ENCODE measurements at places on chromosomes 1 and 21. TPM values are rescaled to one million over a fixed set of nuclear protein-coding genes. Genes with fewer than 3 reads are reported as not detected.

GRCh38 chr1:21657456-21658190 lies 11.5 kb downstream of the RAP1GAP start:
- no peak for DNase-seq

The GSTM1 gene
- total RNA-seq, result 33.5 TPM

The KLF17 gene
- not detected for total RNA-seq

DNA sequence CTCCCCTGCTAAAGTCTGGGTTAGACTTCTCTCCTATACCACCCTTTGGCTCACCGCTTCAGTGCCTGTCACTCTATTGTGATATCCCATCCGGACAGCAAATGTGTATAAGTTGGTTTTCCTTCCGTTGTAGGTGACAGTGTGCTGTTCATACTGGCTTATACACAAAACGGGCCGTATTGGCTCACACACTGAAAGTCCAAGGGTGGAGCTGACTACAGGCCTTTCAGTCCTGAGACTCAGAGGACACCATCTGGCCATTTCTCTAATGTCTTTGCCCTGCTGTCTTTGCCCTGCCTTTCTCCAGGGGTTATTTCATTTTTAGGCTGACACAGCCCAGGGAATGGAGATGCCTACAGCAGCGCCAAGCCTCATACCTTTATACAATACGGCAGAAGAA lies 90.7 kb downstream of the URB2 start:
- DNase-seq, result no peak

DNA sequence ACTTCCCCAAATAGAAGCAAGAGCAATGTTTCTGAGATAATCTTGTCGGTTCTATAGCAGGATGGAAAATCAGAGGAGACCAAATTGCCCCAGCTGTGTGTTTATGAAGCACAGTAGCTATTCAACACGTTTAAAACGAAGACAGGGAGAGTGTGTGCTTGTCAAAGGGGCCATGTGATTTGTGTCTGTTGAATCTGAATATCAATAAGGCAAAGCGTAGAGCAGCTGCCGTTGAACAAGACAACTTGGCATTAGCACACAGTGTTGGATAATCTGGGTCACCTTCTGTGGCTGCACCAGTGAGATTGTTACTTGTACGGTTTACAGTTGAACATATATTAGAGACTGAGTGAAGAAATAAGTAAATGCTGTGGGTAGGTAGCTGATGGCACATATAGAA lies 1.0 kb downstream of the CRB1 start:
- no peak for DNase-seq

GRCh38 chr1:21258331-21259134 lies 31.7 kb downstream of the ECE1 start:
- no peak for DNase-seq

GRCh38 chr1:67230539-67230938 lies 64.3 kb downstream of the IL23R start:
- no peak for DNase-seq

DNA sequence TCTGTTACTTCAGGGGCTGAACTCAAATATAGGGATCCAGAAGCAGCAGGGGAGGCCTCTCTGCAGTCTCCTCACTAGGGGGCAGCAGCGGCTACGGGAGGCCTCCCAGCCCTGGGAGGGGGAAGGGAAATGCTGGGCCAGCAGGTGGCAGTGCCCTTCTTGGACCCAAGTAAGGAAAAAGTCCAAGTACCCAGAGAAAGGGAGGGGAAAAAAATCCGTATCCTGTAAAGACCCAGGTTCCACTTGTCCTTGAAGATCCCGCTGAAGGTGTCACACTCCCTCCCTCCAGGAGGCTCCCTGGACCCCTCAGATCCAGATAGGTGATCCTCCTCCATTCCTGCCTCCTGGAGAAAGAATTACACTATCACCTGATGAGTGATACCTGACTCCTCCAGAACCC lies 14.1 kb upstream of the NUAK2 start:
- DNase-seq, result no peak

The ERVH48-1 gene
- total RNA-seq, result not detected

GRCh38 chr1:40838980-40839942 lies 22.9 kb downstream of the CITED4 start:
- DNase-seq, result no peak

DNA sequence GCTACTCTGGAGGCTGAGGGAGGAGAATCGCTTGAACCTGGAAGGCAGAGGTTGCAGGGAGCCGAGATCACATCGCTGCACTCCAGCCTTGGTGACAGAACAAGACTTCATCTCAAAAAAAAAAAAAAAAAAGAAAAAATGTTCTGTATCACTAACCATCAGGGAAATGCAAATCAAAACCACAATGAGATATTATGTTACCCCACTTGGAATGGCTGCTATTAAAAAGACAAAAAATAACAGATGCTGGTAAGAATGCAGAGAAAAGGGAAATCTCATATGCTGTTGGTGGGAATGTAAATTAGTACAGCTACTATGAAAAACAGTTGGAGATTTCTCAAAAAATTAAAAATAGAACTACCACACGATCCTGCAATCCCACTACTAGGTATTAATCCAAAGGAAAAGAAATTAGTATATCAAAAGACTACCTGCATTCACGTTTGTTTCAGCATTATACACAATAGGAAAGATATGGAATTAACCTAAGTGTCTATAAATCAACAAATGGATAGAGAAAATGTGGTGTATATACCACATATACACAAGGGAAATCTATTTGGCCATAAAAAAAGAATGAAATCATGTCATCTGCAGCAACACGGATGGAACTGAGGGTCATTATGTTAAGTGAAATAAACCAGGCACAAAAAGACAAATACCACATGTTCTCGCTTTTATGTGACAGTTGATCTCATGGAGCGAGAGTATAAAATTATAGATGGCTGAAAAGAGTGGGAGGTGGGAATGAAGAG lies 62.6 kb downstream of the ABL2 start:
- no peak for DNase-seq

DNA sequence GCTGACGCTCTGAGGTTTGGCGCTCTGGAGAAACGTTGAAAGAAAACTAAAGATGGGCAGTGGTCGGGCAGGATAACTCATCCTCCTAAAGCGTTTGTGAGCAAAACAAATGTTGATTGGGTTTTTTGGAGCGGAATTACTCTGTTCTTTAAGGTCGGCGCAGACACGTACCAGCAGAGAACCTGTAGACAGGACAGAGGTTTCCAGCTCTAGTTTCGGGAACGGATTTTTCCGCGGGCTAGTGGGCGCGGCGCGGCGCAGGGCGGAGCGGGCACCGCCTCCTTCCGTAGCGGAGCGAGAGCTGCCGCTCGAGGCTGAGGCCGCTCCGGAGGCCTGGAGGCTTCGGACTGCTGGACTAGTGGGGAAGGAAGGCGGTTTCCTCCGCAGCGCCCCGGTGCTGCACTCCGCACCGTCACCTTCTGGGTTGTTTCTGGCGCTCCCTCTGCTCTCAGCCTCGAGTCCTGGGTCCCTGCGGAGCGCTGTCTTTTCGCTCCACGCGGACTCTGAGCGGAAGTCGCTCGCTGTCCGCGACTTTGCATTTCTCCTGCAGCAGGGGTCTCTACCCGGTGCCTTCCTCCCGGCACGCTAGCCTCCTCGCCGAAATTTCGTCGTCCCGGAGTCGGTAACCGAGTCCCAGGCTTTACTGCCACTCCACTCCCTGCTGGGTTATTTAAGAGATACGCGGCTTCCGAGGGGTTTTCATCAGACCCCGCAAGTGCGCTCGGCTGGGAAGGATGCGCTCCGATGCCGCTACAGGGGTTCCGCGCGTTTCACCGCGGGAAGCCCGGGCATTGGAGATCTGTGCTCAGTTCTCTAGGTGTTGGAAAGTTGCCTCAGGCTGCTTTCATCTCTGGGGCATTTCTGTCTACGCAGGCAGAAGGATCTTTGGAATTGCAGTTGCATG lies 7.0 kb downstream of the FOXD2 start:
- DNase-seq, result no peak

The PPM1J gene
- total RNA-seq, result 1.5 TPM

The JAM2 gene
- total RNA-seq, result 9.6 TPM

DNA sequence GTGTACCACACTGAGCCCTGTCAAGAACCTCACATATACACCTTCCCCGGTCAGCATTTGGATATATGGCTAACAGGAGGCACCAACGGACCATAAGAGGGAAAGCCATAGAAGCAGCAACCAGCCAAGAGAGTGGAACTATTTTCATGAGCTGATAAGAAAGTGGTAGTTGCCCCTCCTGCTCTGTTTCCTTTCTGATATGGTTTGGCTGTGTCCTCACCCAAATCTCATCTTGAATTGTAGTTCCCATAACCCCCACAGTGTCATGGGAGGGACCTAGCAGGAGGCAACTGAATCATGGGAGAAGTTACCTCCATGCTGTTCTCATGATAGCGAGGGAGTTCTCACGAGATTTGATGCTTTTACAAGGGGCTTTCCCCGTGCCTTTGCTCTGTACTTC lies 366.1 kb upstream of the DAB1 start:
- DNase-seq, result no peak

The CYP4X1 gene
- not detected for total RNA-seq
